Astrocyte (in vitro differentiated cells and primary cell): ENCODE measurements at places on chromosomes 5 and 9.

GRCh38 chr5:138829341-138829740, 45.8 kb downstream of the LRRTM2 start:
- DNase-seq, result no peak

- no peak for DNase-seq
Measured at GRCh38 chr5:115629903-115630302, 4.1 kb upstream of the TMED7 start.

- DNase-seq, result no peak
Measured at GRCh38 chr5:96087939-96088338, 126.3 kb upstream of the ELL2 start.

- no peak for DNase-seq
Measured at GRCh38 chr5:37812365-37812764, 27.5 kb downstream of the GDNF start.

DNA sequence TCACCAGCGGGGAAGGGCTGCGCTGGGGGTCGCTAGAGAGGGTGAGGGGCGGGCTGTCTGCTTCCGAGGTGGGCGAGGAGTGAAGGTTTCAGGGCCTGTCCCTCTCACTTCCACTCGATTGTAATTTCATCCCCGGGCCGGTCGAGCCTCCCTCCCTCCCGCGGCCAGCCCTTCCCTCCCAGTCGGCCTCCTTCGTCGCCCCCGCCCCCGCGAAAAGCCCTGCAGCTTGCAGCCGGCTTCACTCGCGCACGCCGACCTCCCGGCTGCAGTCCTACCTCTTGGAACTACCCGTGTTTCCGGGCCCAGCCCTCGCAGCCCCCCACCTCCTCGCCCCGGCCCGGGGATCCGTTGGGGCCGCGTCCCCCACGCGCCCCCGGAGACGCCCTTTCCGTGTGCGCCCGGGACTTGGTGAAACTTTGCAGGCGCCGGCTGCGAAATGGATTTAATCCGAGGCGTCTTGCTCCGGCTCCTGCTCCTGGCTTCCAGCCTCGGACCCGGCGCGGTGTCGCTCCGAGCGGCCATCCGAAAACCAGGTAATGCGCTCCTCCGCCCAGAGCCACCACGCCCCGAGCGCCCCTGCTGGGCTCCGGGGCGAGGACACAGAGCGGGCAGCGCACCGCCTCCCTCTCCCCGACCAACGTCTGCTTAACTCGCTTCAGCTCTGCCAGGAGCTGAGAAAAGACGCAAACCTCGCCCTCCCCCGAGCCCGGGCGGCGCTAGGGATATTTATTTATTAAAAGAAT, at the start of gene EGFLAM:
Gene EGFLAM, plus strand, starts transcription at position 241 of the 743 bp plus-strand sequence. Its CDS starts 196 bp downstream, at position 437.
- no peak for DNase-seq

- DNase-seq, result no peak
Measured at GRCh38 chr5:37071487-37071886, 177.7 kb downstream of the CPLANE1 start.

DNA sequence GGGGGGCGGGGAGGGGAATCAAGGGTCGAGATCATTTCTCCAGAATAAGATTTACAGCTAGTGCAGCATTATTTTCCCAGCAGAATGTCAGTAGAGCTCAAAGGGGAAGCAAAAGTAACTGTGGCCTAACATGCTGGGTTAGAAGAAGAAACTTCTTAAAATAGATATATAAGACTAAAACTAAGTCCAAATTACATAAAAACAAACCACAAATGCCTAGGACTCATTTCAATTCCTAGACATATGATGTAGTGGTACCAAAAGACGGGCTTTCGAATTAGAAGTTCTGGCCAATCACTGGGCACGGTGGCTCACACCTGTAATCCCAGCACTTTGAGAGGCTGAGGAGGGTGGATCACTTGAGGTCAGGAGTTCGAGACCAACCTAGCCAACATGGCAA, 20.8 kb upstream of the MELK start:
- DNase-seq, result no peak

DNA sequence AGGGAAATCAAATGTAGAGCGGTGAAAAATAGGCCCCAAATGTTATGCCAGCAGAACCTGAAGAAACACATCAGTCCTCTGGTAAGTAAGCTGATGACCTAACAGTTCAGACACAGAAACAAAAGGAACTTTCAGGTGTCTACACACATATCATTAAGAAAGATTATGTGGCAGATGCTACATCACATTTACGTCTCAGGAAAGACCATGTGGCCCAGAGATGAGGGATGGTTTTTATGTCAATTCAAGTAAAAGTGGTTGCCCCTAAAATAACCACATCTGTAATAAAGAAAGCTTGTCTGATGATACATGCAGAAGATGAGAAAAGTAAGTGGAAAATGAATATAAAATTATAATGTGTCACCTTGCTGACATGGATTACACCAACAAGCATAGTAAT, 31.4 kb downstream of the GNAQ start:
- no peak for DNase-seq

- DNase-seq, result no peak
Measured at GRCh38 chr9:16597136-16597535, 273.3 kb downstream of the BNC2 start.

GRCh38 chr9:126357074-126357473, 30.4 kb downstream of the MVB12B start:
- DNase-seq, result no peak

- no peak for DNase-seq
Measured at GRCh38 chr9:37425298-37425752, 2.8 kb downstream of the GRHPR start.

GRCh38 chr5:50445296-50445949, 4.3 kb upstream of the EMB start:
- DNase-seq, result no peak

- DNase-seq, result no peak
Measured at GRCh38 chr5:107639990-107640389, 30.7 kb downstream of the EFNA5 start.

- DNase-seq, result no peak
Measured at GRCh38 chr9:72144756-72145492, 4.3 kb upstream of the GDA start.

GRCh38 chr9:103734471-103734870, 359.6 kb upstream of the SMC2 start:
- DNase-seq, result no peak

DNA sequence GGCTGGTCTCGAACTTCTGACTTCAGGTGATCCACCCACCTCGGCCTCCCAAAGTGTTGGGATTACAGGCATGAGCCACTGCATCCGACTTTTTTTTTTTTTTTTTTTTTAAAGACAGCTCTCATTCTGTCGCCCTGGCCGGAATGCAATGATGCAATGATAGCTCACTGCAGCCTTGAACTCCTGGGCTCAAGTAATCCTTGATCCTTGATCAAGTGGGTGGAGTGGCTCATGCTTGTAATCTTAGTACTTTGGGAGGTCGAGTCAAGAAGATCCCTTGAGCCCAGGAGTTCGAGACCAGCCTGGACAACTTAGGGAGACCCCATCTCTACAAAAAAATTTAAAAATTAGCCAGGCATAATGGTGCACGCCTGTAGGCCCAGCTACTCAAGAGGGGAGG, 8.1 kb downstream of the SEC24A start:
- DNase-seq, result no peak

DNA sequence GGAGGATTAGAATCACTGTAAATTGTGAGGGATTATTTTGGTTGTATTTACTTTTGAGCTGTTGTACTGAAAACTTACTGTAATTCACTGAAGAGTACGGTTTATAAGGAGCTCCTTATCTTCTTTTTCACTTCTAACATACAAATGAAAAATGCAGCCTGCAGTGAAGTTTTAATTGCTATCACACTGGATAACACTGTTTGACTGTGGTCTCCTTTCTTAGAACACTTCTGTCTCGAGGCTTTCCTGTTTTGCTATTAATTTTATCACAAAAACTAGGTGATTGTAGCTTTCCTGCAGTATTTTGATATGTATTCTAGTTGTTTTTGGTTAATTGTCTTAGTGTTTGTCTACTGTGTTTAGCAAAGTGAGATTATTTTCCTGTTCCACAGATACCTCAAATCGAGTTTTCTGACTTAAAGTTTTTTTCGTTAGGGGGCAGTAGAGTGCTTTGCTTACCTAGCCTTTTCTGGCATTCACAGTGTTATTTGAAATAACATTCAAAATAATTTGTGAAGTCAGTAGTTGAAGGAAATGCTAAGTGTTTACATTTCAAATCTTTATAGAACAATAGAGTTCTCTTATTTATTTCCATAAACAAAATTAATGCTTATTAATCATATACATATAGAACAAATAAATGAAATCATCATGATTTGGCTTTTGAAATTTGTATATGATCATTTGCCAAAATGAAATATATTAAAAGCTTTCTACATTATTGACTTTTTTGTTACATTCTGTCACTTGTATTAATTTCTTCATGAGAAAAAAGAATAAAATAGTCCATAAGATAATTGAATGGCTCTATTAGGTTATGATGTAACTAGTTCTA, 52.9 kb downstream of the COMMD10 start:
- DNase-seq, result peak; percentile 30

DNA sequence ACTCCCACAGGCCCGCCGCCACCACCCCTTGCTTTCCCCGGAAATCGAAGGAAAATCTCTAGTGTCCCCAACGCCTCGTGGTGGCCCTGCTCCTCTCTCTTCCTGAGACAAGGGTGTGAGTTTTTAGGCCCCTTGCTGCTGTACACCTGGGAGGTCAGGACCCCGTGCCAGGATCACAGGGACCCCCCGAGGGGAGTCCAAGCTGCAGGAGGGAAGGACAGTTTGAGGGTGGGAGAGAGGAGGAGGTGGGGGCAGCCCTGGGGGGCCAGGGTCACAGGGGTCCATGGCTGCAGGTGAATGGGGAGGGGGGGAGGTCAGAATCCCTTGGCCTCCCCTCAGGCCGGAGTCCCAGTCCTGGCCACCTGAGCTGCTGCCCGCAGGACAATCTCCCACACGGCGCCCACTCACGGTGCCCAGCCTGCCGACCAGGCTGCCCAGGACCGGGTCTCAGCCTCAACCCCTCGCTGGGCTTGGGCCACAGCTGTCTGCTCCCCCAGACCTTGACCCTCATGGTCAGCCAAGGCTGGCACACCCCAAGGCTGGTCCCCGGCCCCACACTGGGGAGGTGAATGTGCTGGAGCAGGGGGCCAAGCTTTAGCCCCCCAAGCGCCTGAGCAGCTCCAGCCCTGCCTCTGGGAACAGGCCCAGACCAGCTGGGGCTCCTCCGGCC, 19.9 kb downstream of the TPPP start:
- DNase-seq, result no peak

GRCh38 chr9:70923961-70924360, 197.5 kb downstream of the TRPM3 start:
- DNase-seq, result no peak

- DNase-seq, result no peak
Measured at GRCh38 chr5:86613455-86613854, 4.3 kb upstream of the COX7C start.

DNA sequence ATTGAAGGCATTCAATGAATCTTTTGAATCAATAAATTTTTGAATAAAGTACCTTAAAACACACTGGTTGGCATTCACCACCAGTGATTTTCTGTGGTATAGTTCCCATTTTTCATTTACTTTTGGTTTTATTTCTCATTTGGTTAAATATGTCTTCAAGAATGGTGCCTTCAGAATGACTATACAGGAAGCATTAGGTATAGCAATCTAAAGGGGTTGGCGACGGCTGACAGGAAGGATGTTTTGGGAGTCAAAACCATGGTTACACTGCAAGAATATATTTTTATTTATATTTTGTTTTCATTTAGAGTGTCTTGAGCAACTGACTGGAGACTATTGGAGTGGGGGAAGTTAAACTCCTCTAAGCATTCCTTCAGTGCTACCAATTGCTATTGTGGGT, 235.7 kb downstream of the HTR1A start:
- no peak for DNase-seq

DNA sequence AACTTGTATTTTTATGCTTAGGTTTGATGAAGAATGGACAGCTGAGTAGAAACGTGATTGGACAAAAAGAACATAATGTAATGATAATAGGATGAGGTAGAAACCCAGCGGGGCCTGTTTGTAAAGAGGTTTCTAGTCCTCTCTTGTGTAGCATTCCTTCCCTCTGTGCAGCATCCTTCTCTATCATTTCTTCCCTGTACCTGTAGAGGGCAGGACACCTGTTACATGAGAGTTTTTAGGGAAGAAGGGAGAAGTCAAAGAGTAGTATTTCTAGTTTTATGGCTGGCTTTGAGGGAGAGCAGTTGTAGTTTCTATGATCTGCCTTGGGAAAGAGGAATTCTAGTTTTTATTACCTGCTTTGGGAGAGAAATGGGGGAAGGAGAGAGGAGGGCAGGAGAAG, 162.1 kb upstream of the FST start:
- DNase-seq, result no peak

DNA sequence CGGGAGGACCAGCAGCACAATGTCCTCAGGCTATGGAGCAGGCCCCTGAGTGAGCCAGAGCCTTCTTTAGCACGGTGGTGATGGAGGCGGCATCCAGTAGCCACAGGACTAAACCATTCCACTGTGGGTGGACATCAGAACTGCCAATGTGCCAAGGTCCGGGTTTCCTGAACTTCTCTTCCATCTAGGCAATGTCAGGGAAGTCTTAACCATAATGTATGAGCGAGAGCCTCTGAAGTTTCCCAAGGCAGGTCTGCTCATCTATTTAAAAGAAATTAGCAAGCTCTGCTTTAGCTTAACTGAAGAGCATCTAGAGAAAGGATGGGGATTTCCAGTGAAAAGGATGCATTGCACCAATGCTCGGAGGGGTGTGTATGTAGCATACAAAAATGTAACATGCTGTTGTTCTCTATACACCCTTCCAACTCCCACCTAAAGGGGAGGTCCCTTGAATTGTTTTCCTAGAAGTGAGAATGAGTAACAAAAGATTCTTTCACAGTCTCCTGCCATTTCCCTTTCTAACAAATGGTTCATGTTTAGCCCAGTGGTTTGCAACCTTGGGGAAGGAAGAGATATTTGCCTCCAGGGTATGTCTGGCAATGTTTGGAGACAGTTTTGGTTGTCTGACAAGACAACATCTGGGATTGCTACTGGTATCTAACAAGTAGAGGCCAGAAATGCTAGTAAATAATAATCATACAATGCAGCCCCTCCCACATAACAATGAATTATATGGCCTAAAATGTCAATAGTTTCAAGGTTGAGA, 6.1 kb upstream of the RXFP3 start:
- no peak for DNase-seq

GRCh38 chr5:69284203-69284602, 48.4 kb downstream of the CCDC125 start:
- DNase-seq, result no peak

GRCh38 chr5:115600766-115601165, 1.5 kb downstream of the TICAM2 start:
- DNase-seq, result peak; percentile 23

- no peak for DNase-seq
Measured at GRCh38 chr9:15386465-15386864, 36.2 kb upstream of the SNAPC3 start.

- no peak for DNase-seq
Measured at GRCh38 chr5:62256161-62257019, 49.6 kb upstream of the KIF2A start.

DNA sequence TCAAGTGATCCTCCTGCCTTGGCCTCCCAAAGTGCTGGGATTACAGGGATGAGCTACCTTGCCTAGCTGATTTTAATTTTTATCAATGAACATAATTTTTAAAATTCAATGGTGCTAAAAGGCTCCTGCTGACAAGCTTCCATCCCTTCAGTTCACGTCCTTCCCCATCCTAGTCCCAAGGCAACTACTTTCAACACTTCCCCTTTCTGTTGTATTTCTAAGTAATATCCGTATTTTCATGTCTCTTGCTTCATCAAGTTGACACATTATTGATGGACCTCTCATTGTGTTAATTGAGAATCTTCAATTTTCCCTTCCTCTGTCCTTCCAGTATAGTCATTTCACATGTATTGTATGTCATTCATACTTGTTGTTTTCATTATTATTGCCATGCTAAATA, 93.8 kb upstream of the RASGRF2 start:
- no peak for DNase-seq

- DNase-seq, result no peak
Measured at GRCh38 chr9:112655668-112656067, 62.2 kb downstream of the INIP start.
